ENCODE measurements at places on chromosomes 6 and 20.

DNA sequence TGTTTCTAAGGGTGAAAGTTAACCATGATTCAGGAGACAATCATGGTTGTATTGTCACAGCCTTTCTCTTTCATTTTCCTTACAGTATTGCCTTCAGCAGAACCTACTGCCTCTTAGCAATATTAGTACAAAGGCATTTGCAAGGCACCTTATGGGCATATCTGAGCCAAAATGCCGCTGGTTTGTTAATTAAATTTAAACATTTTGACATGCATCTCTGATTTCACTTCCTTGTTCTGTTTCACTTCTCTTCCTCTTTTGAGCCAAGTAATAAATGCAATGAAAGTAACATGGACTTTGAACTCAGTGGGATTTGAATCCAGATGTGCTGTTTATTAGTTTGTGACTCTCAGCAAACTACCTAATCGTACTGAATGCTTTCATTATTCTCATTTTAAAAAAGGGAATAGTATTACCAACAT lies 467.4 kb upstream of the CITED2 start:
- no peak for DNase-seq

DNA sequence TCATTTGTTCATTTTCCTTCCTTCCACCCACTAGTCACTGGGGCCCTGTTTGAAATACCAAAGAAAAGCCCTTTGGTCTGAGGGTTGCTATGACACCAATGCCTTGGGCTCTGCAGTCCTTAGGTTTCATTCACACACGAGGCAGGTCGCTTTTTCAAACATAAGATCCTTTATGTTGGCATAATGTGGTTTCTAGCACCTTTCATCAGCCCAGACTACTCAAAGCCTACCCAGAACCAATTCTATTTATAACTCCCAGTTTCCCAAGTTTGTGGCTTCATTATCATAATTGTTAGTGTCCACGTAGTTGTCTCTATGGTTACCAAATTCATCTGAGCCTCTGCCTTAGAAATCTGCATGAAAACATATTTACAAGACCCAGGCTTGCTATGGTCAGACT lies 6.6 kb upstream of the TP53RK start:
- DNase-seq = peak; percentile 45

GRCh38 chr20:50364542-50364941 lies 145.6 kb upstream of the PTPN1 start:
- no peak for DNase-seq

GRCh38 chr6:142381845-142382378 lies 80.1 kb downstream of the ADGRG6 start:
- no peak for DNase-seq

GRCh38 chr20:50304923-50305635 lies 114.4 kb downstream of the CEBPB start:
- DNase-seq = peak; percentile 70

GRCh38 chr6:47529734-47530133 lies 52.1 kb downstream of the CD2AP start:
- DNase-seq = no peak

- DNase-seq = no peak
These were observed 18.1 kb downstream of the PTPRA start for GRCh38 chr20:2891343-2891742.

DNA sequence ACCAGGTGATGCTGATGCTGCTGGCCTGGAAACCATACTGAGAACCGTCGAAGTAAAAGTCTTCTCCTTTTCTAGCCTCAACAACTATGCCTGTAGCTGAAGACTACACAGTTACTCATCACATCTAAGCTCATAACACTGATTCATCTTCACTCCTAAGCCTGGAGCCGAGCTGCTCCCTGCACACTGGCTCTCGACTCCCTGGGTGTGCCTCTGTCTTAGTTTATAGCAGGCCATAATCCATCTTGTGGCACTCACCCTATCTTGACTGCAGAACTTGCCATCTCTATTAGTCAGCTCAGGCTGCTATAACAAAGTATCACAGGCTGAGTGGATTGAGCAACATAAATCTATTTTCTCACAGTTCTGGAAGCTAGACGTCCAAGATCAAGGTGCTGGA lies 191.0 kb downstream of the UNC5CL start:
- no peak for DNase-seq

DNA sequence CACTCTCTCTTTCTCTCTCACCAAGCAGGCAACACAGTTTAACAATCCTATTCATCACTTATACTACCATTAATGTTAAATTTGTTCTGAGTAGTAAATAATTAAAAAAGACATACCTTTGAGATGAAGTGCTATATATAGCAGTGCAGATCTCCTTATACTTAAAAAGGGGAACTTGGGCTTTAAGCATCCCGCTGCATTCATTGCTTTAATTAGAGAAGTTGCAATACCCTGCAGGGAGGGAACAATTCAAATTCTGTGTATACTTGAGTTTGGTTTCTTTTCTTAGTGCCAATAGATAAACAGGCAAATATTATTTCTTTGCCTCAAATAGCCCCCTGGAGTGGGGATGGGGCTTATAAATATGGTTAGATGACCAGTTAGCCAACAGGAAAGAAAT lies 10.8 kb upstream of the ZBTB24 start:
- no peak for DNase-seq

GRCh38 chr6:63321821-63322220 lies 2.0 kb upstream of the LGSN start:
- DNase-seq = no peak

- DNase-seq = no peak
These were observed 1956.6 kb upstream of the DEFB115 start for GRCh38 chr20:29300579-29301551.

DNA sequence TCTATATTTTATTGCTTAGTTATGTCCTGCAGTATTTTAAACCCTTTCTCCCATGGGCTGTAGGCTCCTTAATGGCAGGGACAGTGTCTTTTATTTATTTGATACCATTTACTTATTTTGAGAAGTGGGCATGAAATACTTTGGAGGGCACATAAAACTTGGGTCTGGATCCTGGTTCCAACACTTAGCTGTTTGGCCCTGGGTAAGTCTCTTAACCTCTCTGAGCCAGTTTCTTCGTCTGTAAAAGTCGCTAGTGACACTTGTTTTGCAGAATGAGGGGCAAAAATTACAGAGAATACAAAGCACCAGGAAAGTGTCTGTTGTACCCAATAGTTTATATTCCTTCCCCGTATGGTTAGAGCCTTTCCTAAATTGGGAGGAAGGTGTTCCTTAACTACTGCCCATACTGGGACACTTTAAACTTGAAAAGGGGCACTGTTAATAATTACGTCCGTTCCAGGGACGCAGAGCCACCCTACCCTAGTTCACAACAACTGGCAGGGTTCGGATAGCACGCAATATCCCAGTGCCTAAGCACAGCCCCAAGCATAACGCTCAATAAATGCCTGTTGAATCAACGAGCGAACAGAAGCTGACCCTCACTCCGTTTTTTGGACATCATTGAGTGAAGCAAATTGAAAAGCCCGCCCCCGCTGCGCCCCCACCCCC lies 6.0 kb upstream of the ARMC12 start:
- DNase-seq = no peak

- DNase-seq = no peak
These were observed 512.6 kb upstream of the SLC35B3 start for GRCh38 chr6:8947900-8948299.

DNA sequence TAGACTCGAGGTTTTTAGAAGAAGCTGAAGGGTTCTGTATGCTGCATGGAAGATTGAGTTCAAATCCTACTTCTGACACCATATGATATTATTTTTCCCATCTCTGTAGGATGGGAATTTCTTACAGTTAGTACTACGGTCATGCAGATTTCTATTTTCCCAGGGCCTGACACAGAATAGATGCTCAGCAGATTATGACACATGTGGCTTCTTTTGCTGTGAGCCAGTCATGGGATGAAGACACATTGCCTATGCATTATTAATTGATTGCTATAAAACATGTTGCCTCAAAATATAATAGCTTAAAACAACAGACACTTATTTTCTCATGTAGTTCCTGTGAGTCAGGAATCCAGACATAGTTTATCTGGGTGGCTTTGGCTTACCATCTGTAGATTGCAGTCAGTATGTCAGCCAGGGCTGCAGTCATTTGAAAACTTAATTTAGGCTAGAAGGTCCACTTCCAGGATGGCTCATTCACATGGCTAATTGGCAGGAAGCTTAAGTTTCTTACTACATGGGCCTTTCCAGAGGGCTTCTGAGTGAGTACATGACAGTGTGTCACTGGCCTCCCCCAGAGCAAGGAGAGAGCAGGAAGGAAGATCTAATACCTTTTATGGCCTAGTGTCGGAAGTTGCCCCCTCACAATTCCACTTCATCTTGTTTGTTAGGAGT lies 29.5 kb downstream of the TOP1 start:
- peak; percentile 79 for DNase-seq

GRCh38 chr20:6017467-6017866 lies 36.4 kb downstream of the LRRN4 start:
- no peak for DNase-seq

DNA sequence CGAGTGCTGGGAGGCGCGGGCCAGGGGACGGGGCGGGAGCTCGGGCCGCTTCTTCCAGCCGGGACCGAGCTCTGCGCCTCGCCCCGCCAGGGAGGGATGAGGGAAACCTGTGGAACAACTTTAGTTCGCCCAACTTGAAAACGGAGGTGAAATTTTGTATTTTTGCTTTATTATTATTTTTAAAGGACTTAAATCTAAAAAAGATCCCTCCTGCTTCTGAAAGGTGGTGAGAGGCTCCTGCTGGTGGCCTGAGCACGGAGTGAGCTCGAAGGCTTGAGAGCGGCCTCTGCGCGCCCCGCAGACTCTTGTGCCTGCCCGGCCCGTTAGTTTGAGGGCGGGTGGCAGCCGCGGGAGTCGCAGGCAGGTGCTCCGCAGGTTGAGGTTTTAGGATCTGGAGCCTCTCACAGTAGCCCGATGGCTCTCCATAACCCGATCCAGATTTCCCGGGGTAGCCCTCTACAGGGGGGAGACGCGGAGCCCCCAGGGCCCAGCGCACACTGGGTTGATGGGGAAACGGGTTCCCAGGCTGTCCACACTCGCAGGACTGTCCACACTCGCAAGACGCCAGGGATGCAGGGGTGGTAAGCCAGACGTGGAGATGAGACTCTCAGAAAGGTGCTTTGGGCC lies 46.2 kb upstream of the SUPT3H start:
- DNase-seq = no peak

GRCh38 chr6:167474725-167475124 lies 149.8 kb downstream of the TTLL2 start:
- DNase-seq = no peak

GRCh38 chr20:50996901-50997865 lies 25.7 kb downstream of the KCNG1 start:
- peak; percentile 53 for DNase-seq

DNA sequence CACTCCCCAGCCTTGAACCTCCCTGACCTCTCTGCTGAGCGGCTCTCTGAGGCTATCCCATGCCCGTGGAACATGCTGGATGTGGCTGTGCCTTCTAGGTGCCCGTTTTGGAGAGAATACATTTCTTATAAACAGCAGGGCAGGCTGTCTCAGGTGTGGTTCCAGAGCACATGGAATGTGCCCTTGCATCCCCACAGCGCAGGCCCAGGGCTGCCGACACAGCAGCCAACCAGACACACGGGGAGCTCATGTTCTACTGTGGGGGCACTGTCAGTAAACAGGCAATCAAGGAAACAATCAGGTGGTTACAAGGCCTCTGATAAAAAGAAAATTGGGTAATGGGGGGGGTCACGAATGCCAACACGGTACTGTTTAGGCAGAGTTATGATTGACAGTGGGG lies 30.8 kb downstream of the FOXC1 start:
- DNase-seq = no peak

- no peak for DNase-seq
These were observed 138.6 kb downstream of the RALGAPA2 start for GRCh38 chr20:20573797-20574196.

GRCh38 chr6:155493694-155494143 lies 38.1 kb upstream of the NOX3 start:
- DNase-seq = peak; percentile 99

DNA sequence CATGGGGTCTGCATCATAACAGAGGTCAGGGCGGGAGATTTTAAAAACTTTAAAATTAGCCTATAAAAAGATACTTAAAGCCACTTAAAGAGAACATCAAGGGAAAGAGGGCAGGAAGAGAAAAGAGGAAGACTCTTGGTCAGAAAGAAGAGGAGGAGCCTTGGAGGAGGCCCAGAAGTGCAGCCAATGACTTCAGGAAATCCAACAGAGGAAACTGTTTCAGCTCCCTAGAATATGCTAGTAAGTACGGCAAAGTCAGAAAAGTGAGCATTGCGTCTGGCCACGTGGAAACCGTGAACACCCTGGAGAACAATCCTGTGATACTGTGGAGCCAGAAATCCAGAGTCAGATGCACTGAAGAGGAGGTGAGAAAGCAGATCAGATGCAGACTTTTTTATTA lies 22.5 kb upstream of the NHSL1 start:
- DNase-seq = no peak
